ENCODE measurements at places on chromosomes 16 and 17.

- no peak for DNase-seq
These were observed 507.5 kb upstream of the HSBP1 start for GRCh38 chr16:83300326-83300725.

GRCh38 chr17:74512036-74512435 lies 19.2 kb downstream of the CD300LB start:
- no peak for DNase-seq

DNA sequence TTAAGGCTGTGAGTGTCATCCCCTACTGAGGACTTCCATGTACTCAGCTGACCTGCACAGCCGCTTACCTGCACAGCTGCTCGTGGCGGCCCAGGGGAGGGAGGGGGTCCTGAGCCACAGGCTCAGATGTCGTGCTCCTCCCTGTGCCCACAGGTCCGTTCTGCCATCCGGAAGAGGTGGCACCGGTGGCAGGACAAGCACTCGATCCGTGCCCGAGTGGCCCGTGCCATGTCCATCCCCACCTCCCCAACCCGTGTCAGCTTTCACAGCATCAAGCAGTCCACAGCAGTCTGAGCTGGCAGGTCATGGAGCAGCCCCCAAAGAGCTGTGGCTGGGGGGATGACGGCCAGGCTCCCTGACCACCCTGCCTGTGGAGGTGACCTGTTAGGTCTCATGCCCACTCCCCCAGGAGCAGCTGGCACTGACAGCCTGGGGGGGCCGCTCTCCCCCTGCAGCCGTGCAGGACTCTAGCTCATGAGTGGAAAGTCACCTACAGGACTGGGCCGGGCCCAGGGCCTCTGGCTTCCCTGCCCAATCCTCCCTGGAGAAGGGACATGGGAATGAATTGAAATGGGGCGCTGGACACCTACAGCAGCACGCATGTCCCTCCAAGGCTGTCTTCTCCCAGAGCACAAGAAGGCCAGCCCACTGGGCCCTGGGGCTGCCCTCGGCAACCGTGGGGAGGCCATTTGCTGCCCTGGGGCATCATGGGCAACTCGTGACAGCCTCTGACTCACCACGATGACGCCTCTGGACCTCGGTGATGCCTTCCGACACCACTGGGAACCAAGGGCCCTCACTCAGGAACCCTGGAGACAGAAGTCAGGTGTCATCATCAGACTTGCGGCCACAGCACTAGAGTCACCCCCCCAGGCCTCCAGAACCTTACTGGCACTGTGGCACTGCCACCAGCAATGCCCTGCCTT lies 9.9 kb upstream of the SPPL2C start:
- no peak for DNase-seq

DNA sequence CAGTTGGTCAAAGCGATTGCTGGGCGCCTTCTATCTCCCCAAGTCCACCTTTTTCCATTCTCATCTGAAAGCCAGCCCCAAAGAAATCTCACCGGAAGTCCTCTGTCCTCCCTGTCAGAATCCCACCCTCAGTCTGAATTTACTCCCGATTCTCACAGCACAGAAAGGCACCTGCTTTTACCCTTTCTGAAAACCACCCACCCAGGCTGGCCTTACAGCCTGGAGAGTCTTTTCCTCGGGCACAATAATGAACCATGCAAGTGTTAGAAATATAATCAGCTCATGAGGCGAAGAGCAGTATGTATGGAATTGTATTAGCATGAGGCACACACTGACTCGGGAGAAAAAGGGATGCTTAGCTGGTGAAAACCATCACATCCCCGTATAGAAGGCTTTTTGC lies 1.2 kb upstream of the ZFHX3 start:
- no peak for DNase-seq

DNA sequence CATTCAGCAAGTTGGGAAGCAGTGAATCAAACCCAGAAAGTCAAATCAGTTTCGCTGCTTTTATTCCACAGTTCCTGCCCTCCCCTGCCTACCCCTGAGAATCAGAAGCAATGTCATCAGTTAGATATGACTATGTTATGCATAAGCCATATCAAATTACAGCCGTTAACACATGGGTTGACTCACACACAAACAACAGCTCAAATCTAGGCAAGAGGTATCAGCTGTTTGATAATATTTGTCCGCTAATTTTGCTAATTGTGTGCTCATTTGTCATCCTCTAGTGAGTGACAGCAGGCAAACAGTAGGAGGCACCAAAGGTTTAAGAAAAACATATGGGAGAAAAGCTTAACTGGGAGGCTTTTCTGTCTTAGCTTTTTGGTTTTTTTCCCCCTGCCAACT lies 327.4 kb upstream of the CCL2 start:
- no peak for DNase-seq

- DNase-seq, result no peak
These were observed 1.8 kb upstream of the RBFOX3 start for GRCh38 chr17:79612468-79613194.

DNA sequence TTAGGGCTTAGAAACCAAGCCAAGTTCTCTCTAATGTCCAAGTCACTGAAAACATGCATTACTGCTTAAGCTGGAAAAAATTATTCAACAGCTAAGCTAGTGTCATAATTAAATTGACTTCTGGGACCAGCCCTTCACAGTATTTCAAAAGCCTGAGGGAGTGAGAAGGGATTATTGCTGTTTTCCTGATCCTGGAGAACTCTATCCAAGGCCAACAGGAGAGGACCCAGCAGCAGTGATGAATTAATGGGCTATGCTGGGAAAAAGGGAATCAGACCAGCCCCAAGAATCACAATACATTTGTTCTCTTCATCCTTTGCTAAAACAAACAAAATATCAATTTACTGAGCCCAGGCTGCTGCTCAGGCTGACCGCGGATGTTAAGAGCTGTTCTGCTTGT lies 34.5 kb upstream of the CLEC3A start:
- no peak for DNase-seq

- DNase-seq, result no peak
These were observed 7.5 kb upstream of the MPHOSPH6 start for GRCh38 chr16:82177555-82177954.

DNA sequence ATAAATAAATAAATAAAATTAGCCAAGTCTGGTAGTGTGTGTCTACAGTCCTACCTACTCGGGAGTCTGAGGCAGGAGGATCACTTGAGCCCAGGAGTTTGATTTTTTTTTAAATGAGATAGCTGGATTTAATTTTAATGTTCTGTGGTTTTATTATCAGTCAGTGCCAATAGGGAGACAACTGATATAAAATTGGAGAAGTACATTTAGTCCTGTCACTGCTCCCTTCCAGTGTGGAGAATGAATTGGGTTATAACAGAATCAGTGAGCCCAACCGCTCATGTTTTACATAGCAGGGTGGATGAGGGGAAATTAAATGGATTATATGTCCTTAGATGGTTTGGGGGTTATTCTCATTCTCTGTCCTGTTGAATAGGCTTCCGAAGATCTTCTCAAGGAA lies 6.2 kb downstream of the NME1 start:
- no peak for DNase-seq

- DNase-seq, result no peak
These were observed at the start of gene EME2 for GRCh38 chr16:1772362-1772907. TSS of gene EME2 (plus strand) at chr16:1772810. CDS start at chr16:1773228, 418 bp downstream.

DNA sequence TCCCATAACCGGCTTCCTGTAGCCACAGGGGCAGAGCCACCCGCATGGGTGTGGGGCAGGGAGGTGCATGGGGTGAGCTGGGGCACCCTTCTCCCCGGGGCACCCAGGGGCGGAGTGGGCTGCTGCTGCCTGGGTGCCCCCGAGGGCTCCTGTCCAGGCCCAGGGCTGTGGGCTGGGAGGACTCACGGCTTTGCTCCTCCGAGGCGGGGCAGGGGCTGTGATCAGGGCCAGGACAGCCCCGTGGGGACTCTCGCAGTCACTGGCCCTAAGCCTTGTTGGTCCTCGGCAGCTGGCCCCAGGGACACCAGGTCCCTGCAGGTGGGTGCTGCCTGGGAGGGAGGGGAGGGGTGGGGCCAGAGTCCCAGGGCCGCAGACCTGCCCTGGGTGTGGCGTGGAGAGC lies 19.7 kb downstream of the CACNA1H start:
- DNase-seq, result no peak

- no peak for DNase-seq
These were observed 19.9 kb upstream of the OSGIN1 start for GRCh38 chr16:83932955-83933673.

DNA sequence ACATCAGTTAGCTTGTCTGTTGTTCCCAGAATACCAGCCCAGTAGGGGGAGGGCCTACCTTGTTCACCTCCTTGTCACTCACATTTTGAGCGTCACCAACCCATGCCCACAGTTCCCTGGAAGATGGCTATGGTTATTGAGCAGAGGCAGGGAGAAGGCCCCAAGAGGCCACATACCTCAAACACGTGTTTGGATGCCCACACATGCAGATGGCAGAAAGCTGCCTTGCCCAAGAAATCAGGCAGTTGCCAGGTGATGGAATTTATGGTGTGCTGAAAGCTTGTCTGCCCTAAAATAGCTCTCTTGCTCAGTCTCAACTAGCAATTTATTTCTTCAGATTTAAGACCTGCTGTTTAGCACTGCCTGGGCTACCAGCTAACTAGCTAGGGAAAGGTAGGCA lies 16.5 kb upstream of the CMTM4 start:
- no peak for DNase-seq

GRCh38 chr16:12390644-12391043 lies 413.0 kb downstream of the CPPED1 start:
- no peak for DNase-seq

DNA sequence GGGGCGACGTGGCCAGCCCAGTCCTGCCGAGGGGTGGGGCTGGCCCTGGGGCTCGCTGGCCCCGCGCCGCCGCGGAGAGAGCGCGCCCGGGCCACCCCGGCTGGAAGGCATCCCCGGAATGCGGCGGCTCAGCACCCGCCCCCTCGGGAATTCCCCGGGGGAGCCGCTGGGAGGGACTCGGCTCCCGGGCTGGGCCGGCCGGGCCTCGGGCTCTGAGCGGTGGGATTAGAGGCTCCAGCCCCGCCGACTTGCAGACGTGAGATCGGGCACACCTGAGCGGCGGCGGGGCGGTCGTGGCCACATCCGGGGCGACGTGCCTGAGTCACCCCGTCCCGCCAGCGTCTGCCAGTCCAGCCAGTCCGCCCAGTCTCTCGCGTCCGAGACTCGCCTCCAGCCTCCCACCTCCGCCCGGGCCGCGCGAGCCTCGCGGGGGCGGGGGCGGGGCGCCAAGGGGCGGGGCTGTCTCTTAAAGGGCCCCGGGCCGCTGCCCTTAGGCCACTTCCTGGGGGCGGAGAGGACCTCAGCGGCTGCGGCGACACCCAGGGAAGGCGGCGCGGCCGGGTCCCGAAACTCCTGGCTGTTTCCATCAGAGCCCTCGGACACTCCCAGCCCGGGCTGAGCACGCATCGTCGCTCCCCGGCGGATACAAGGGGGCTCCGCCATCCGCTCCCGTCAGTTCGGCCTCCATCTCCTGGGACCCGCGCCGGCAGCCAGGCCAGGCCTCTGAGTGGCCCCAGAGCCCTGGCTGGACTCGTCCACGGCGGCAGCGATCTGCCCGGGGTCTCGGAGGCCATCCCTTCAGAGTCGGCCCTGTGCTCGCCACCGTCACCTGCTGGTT lies at the start of gene KCTD11:
TSS of gene KCTD11 (plus strand) at position 498 of the 838 bp plus-strand sequence.
- no peak for DNase-seq

GRCh38 chr17:77640252-77640651 lies 318.3 kb upstream of the TNRC6C start:
- DNase-seq, result no peak

DNA sequence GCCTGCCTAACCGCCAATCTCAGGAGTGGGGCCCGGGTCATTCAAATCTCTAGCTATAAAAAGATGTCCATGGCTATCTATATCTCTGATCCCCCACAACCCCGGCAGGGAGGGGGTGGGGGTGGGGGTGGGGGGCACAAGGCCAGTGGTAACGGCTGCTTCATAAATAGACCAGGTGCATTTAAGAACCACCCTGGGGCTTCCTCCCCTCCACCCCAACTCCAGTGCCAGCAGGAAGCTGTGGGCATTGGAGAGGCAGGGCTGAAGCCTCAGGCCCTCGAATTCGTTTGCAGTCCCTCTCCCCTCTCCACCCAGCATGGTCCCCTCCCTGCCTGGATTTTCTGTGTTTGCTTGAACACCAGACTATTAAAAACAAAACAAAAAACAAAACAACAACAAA lies 56.0 kb downstream of the RAP1GAP2 start:
- no peak for DNase-seq

DNA sequence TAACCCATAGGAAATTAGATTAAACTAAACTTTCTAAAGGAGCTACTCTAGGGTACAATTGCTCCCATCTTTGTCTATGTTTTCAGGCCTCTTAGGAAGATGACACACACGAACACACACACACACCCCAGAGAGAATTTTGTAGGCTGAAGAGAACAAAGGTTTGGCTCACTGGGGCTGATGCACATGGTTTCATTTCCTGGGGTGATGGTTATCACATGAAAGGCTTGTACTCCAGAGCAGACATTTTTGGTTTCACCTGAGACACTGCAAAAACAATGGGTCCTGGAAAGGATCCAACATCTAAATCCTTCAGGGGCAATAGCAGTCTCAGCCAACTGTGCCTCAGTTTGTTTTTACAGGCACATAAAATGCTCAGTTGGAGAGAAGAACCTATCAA lies 62.8 kb downstream of the GRB7 start:
- no peak for DNase-seq

GRCh38 chr16:82715160-82715559 lies 88.4 kb downstream of the CDH13 start:
- no peak for DNase-seq

GRCh38 chr17:18144855-18145254 lies 36.3 kb downstream of the MYO15A start:
- DNase-seq, result no peak

DNA sequence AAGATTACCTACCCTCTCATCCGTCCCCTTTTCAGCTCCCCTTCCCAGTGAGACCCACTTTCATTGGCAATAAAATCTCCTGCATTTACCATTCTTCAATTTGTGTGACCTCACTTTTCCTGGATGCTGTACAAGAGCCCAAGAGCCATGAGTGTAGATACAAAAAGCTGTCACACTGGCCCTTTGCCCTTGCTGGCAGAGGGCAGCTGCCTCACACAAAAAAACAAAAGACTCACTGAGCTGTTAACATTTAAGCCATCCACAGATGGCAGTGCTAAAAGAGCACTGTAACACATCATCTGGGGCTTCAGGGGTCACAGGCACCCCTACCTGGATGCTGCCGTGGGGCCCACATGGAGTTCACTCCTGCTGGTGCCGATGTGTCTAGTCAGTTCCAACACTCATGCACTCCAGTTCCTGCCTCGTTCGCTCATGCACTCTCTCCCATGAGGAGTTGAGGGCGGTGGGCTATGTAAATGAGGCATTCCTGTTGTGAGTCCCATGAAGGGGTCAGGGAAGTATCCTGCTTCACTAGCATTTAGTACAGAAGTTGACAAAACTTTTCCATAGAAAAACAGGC lies 123.1 kb downstream of the CA10 start:
- no peak for DNase-seq
